ENCODE measurements at places on chromosomes 16 and 17.

DNA sequence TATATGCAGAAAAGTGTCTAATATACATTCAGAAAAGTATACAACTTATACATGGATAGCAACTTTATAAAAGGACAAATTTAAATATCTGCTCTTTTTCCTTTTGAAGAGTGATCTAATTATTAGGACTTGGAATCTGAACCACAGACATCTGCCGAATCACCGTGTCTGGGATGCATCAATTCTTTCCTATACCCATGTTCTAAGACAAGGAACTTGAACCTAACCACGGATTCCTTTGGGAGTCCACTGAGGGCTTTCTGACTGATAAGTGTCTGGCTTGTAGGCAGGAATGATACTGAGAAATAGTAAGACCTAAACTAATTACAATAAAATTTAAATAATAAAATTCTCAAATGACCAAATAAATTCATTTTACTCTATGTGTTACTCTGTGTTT is 54.2 kb downstream of the NDEL1 start:
- no peak for DNase-seq

GRCh38 chr16:87960296-87960695 is 9.1 kb downstream of the BANP start:
- no peak for DNase-seq

GRCh38 chr17:68906638-68907037 is 48.6 kb downstream of the ABCA8 start:
- DNase-seq, result no peak

DNA sequence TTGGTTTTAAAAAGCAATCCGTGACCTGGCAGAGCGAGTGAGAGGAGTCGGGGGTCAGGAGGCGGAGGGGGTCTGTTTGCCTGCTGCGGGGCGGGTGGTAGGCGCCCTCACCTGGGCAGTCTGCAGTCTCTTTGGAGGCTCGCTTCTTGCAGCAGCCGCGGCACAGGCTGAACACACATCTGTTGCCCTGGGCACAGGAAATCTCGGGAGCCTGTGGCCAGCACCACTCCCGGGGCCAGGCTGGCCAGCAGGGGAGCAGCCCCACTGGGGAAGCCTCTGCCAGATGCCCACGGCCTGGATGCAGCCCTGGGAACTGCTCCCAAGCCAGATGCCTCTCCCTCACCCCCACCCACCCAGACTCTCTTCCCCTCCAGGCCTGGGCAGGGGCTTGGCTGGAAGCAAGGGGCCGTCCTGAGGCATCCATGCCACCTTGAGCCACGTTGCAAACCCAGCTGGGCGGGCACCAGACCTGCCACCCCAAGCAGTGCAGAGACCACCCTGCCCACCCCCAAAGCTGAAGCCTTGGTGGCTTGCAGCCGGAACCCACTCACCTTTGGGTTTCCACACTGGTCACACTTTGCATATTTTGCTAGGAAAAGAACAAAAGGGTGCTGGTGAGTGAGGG is 6.6 kb downstream of the GPS1 start:
- DNase-seq, result no peak

GRCh38 chr17:29146369-29146972 is 33.7 kb downstream of the MYO18A start:
- DNase-seq, result no peak

GRCh38 chr16:56999409-57000270 is 10.3 kb downstream of the NLRC5 start:
- peak; percentile 38 for DNase-seq

DNA sequence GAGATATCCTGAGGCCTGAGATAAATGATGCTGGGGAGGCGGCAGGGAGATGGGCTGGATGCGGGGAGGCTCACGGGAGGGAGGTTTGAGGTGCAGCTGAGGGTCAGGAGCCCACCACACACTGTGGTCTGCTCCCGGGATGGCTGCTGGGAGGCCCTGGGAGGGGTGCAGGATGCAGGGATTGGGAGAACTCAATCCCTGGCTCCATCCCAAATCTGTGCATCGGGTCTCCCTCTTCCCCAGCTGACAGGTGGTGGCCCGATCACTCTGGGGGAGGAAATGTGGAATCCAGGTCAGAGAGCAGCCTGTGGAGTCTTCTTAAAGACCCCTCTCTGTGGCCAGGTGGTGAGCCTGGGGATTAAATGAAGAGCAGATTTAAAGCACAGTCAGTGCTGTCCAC is 12.0 kb downstream of the PHB1 start:
- no peak for DNase-seq

DNA sequence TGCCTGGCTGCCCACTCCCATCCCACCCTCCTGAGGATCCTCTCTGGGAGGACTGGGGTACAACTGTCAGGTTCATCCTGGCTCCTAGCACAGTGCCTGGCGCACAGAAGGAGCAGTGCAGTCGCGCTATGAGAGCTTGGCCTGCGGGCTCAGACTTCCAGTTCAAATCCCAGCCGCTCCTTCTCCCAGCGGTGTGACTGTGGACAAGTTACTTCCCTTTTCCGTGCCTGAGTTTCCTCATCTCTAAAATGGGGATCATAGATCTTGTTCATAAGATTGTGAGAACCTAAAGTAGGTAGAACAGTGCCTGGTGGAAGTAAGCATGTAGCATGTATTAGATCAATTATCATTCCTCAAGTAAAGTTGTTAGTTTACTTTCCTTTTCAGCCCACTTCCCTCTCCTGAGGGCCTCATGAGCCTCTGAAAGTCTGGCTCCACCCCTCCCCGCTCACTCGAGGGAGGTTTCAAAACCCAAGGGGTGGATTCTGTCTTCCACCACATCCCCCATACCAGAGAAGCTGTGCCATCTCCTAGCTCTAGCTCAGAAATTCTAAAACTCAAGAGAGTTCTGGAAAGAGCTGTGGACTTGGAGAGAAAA is 19.9 kb upstream of the COL1A1 start:
- no peak for DNase-seq

DNA sequence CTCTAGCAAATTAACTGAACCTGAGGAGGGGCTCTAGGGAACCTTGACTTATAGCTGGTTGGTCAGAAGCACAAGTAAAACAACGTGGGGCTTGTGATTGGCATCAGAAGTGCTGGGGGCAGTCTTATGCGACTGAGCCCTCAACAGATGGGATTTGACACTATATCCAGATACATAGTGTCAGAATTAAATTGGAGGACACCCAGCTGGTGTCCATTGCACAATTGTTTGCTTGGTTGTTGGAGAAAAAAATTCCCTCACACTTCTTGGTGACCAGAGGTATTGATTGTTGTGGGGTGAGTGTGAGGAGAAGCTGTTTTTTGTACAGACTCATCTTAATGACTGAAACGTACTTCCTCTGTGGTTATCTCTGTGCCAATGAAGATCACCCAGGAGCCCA is 59.7 kb downstream of the NTN1 start:
- no peak for DNase-seq

DNA sequence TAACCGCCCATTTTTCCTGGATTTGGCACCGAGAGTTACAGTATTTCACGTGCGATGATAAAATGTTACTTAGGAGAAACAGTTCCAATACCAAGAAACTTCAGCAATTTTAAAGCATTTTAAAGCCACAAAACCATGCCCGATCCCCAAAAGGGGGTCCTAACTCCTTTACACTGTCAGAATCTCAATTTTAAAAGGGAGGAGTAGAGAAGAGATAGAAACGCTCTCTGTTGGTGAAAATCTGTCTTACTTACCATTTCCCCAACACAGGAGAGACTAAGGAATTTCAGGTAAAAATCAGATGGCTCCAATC is 526 bp upstream of the RNASEK start:
- DNase-seq, result no peak

DNA sequence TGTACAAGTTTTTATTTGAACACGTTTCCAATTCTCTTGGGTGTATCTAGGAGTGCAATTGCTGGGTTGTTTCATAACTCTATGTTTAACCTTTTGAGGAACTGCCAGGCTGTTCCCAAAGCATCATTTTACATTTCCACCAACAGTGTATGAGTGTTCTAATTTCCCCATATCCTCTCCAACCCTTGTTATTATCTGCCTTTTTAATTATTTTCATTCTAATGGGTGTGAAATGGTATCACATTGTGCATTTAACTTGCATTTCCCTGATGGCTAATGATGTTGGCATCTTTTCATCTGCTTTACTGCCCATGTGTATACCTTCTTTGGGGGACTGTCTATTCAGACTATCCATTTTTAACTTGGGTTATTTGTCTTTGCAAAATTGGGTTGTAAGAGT is 104.2 kb downstream of the USP31 start:
- no peak for DNase-seq

DNA sequence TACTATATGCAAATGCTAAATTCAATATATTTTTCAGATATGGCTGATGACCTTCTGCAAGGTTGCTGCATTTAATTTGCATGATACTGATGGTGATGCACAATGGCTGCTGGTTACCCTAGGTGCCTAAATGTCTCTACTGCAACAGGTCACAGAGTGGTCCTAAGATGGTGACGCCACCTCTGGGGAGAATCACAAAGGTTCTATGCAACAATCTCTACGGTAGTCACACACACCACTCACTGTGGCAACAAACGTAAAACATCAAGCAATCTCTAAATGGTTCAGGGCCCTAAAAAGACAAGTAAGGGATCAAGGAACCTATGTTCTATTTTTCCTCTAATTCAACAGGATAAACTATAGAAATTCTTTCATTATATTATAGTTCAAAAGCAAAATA is 293.3 kb downstream of the CEP112 start:
- no peak for DNase-seq

DNA sequence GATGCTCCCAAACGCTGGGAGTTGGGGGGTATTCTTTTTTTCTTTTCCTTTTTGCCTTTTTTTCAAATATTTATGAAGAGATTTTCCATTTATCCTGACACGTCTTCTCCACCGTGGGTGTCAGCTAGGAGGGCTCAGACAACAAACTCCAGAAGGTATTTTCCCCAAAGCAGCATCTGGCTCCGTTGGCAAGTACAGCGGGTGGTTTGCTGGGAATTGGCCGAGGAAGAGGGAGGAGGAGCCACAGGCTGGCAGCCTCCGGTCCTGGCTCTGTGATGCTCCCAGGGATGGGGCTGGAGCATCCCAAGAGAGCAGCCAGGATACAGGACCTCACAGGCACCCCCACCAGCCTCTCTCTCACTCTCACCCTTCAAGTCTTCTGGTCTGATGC is 10.9 kb upstream of the CACNG4 start:
- no peak for DNase-seq

DNA sequence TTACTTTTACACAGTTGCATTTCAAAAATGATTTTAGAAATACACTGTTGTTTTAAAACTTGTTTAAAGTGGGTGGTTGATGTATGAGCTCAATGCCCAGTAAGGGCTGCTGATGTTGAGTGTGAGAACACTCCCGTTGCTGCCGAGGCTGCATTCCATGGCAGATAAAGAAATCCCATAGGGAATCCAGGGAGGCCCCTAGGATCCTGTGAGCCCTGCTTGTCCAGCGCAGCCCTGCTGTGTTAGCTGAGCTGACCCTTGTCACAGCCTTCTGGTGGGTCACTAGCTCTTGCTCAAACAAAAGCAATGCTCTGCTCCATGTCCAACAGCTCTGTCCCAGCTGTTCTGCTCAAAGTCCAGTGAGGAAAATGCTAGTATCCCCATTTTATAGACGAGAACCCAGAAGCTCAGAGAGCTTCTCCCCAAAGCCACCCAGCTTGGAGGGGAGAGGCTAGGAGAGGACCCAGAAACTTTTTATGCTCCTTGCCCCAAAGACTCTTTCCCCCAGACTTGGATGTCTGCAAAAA is 18.6 kb upstream of the COL1A1 start:
- no peak for DNase-seq

DNA sequence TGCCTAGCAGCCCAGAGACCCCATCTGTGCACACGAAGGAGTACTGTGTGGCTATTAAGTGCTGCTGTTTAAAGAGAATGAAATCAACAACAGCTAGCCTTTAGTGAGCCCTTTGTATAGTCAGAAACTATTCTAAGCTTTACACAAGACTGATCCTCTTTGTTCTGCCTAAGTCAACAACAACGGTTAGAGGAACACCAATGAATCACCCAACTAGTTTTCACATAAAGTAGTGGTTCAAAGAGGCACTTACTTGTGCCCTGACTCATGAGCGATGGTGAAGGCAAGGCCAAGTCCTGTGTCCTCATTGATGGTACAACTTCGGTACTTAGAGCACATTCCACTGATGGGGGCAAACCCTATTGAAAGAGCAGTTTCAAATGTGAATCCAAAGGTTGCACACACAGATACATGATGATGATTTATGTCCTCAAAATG is 75.8 kb downstream of the ADAMTS18 start:
- DNase-seq, result no peak

DNA sequence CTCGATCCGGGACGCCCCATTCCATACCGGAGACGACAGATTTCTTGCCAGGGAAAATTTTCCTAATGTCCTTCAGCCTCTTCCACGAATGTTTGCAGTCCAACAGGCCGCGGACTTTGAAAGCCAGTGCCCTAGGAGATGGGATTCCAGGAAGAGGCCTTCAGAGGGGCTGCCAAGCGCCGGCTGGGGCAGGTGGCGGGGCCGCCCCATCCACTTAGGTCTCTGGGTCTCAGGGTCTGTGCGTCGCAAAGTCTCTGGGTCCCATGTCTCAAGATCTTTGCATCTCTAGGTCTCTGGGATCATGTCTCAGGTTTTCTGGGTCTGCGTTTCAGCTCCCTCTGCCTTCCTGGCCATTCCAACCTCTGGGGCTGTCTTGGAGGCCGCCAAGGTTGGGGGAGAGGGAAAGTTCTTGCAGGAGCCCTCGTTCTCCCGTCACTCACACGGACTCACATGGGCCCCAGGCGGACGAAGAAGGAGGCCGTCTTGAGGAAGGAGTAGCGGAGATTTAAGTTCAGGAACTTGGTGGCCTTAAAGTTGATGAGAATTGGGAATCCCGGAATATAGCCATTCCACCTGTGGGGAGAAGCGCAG is 7.2 kb downstream of the ALOX12B start:
- DNase-seq, result no peak

- no peak for DNase-seq
Measured at GRCh38 chr17:75574404-75575036, 13.1 kb upstream of the MYO15B start.

DNA sequence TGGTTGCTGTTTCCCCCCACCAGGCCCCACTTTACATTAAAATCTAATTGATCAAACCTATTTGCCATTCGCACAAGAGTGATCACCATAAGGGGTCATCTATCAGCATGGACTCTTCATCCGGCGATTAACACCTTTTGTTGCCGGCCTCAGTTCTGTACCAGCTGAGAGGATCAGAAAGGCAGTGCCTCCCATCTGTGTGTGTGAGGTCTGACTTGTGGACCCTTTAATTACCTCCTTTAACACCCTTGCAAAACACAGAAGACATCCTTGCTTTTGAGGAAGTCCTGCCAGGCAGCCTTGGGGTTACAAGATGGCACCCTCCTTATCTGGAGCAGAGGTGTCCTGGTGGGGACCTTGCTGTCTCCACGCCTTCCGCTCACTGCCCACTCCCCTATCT is 77.2 kb upstream of the IRX3 start:
- DNase-seq, result no peak

DNA sequence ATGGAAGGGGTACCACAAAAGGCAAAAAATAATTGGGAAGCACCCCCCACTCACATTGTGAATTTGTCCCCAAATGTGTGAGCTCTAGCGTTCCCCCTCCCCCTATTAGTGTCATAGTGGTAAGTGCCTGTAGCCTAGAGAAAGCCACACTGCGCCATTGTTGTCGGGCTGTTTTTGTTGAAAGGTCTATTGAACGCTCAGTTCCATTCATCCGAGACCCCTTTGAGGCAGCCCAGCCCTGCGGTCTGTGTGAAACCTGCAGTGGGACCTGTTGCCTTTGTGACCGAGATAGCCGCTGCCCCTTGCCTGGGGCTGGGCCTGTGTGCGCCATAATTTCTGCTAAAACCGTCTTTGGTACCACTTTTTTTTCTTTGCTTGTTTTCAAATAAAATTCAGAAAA is 3.0 kb downstream of the JPT2 start:
- DNase-seq, result no peak

All from T-helper 2 cell (primary cell).